Spleen (tissue), 13 donors: ENCODE measurements at places on chromosomes 2 and 18. TPM values are rescaled to one million over a fixed set of nuclear protein-coding genes. Genes with fewer than 3 reads are reported as not detected.

GRCh38 chr2:121340926-121341325 is 55.9 kb upstream of the TFCP2L1 start:
- DNase-seq = no peak

- no peak for DNase-seq
These were observed 30.0 kb upstream of the IGFBP2 start for GRCh38 chr2:216603010-216603883.

GRCh38 chr2:215269397-215270117 is 42.3 kb upstream of the ATIC start:
- no peak for DNase-seq

The DLGAP1 gene
- 3.3 TPM for total RNA-seq
